Muscle of back (tissue), 13 donors: ENCODE measurements at places on chromosomes 1 and 21. TPM values are rescaled to one million over a fixed set of nuclear protein-coding genes. Genes with fewer than 3 reads are reported as not detected.

The CACNA1S gene
- polyA plus RNA-seq: 41.8 TPM

- no peak for DNase-seq
Measured at GRCh38 chr1:221576268-221576667, 165.6 kb downstream of the DUSP10 start.

DNA sequence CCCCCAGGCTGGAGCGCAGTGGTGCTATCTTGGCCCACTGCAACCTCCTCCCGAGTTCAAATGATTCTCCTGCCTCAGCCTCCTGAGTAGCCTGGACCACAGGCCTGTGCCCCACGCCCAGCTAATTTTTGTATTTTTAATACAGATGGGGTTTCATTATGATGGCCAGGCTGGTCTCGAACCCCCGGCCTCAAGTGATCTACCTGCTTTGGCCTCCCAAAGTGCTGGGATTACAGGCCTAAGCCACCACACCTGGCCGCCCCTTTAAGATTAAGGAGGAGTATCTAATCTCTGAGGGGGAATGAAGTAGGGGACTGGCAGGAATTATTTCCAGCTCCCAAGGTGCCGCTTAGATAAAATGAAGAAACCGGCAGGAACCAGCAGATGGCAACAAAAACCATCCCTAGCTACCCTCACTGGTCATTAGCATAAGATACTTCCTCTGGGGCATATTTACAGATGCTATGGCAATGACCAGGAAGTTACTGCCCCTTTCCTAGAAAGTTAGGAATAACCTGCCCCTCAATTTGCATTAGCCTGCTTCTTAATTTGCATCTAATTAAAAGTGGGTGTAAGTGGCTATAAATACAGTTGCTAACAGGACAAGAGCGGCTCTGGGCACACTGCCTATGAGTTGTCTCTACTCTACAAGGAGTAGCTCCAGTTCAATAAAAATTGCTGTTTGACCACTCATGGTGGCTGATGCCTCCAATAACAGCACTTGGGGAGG lies 7.1 kb upstream of the NSUN4 start:
- DNase-seq: no peak

- DNase-seq: no peak
Measured at GRCh38 chr1:92447976-92448375, 38.7 kb downstream of the GFI1 start.

GRCh38 chr1:31376375-31377134 lies 3.7 kb upstream of the FABP3 start:
- peak; percentile 96 for DNase-seq

The OR2T35 gene
- polyA plus RNA-seq: not detected

The DNAI4 gene
- polyA plus RNA-seq: 4.9 TPM

DNA sequence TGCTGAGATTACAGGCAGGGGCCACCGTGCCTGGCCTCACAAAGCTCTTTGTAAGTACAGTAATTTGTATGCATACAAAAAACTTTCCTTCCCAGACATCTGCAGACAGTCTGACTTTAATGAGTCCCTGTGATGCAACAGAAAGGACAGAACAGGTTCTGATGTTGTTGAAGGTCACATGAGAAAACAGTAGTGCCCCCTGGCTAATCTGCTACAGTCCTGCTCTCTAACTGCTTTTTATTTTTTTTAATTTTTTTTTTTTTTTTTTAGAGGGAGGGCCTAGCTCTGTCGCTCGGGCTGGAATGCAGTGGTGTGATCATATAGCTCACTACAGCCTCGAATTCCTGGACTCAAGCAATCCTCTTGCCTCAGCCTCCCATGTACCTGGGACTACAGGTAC lies 36.7 kb downstream of the ACBD3 start:
- DNase-seq: no peak

DNA sequence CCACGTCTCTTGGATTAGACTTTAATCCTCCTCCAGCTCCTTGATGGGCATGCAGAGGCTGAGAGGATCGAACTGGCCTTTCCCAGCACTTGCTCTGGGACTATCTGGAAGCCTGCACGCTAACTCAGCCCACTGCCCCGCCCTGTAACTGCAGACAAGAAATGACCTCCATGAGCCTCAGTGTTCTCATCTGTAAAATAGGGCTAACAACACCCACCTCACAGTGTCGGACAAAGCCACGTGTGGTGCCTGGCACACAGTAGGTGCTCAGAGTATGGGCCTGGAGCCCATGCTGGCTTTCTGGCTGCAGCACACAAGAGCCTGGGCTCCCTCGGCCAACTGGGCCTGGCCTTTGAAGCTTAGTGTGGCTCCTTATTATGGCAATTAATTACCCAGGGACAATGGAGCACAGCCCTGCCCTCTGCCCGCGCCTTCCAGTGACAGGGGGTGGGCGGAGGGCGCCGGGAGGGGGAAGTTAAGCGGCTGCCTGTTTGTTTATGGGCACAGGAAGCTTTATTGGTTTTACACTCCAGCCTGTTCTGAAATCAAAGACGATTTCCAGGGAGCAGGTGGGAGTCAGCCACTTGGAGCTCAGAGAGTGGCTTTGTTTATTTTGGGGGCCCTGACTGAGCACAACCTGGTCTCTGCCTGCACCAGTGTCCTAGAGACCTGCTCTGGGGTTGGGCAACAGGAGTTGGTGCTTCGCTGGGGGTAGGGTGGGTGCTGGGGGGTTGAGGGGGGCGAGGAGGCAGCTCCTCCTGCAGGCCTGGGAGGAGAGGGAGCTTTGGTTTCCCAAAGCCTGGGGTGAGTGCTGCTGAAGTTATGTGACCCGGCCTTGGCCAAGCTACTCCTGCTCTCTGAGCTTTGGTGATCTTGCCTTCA lies 31.0 kb downstream of the PAX7 start:
- DNase-seq: no peak

DNA sequence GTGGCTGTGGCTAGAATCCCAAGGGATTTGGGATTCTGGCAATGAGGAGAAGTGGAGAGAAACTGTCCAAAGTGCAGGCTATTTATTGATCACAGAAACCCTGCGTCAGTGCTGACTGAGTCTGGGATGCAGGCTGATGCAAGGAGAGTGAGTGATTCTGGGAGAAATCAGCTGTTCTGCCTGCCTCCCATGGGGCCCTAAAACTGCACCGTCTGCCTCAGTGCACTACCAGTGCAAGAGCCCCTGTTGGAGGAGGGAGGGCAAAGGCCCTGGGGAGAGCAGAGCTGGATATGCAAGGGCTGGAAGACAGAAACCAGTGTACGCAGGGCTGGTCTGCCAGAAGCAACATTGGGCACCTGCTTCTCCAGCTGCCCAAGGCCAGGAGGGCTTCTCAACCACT lies 42.6 kb downstream of the C1orf198 start:
- no peak for DNase-seq

DNA sequence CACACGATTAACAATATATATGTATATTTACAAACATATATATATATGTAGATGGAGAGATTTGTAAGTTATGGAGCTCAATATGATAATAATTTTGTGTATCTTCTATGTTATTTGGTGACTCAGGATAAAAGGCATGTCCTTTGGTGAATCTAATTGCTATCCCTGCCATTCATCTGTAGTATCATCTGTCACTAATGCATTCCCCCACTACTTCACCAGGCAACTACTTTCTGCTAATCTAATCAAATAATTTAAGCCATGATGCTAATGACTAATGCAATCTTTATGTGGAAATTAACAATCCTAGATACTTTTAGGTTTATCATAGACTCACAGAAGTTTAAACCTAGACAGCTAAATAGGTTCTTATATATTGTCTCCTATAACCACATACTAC lies 1074.5 kb downstream of the PLA2G4A start:
- no peak for DNase-seq

The SPATA1 gene
- 1.7 TPM for polyA plus RNA-seq

The FCER1G gene
- polyA plus RNA-seq: 23.2 TPM

DNA sequence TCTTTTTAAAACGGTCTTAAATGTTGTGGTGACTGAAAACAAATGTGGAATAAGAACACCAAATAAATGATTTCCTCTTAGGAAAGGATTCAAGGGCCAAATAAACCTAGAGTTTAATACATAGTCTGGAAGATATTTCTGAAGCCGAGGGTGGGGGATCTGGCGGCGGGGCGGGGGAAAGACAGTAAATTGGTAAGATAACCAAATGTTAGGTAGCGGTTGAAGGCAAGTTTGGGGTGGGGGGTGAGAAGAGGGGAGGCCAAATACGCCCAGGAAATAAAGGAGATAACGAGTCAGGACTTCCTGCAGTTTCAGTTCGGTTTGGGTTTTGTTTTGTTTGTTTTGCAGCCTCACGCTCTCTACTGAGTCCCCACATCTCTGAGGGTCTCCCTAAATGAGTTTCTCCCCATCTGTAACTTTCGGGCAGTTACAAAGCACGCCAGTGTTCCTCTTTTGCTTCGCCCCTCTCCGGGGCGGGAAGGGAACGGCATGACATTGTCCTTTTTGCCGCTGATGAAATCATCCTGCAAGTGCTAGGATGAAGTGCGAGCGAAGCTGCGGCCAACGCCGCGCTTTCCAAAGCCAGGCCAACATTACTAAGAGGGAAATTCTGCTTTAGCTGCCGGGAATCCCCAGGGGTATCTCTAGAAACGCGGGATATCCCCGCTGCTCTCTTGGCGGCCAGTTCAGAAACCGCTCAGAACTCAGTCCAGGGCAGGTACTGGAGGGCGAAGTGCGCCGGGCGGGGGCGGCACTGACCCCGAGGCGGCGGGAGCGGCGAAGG lies 844 bp downstream of the NIBAN1 start:
- DNase-seq: peak; percentile 61

The SPRR4 gene
- polyA plus RNA-seq: not detected

GRCh38 chr1:117069220-117069844 lies 9.2 kb downstream of the TTF2 start:
- DNase-seq: no peak

The RIMKLA gene
- polyA plus RNA-seq: 1.6 TPM

- DNase-seq: no peak
Measured at GRCh38 chr1:2258996-2259395, 30.9 kb downstream of the SKI start.

GRCh38 chr1:232227306-232227705 lies 402.6 kb downstream of the SIPA1L2 start:
- DNase-seq: no peak
